Cortex of kidney (tissue), 1 donor: ENCODE measurements at places on chromosomes 13 and 19.

DNA sequence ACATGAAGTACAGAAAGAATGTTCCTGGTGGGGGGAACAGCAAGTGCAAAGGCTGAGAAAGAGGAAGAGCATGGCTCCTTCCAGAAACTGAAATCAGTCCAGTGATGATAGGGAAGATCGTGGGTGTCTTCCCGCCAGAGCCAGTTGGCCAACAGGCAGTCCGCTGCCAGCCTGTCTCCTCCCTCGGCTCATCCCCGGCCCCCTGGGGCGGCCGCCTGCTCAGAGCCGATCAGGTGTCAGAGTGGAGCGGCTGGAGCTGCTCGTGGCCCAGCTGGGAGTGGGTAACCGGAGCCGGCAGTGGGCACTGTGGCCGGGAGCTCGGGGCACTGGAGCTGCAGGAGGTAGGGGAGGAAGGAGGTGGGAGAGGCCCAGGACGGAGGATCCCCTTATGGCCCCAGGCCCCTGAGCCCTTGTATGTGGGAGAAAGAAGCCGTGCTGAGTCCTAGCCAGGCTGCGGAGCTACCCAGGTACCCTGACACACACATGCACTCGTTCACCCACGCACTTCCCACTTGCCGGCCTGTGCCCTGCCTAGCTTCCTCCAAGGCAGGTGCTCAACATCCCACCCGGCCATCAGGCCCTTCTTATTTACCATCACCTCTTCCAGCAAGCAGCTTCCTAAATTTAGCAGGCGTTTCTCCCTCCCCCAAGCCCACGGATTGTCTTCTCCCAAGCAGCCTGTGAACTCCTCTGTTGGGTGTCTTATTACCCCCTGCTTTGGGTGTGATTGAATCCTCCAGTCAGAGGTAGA, 1.7 kb downstream of the ANKRD24 start:
- DNase-seq: no peak

GRCh38 chr13:97429681-97430081, 4.3 kb upstream of the RAP2A start:
- no peak for DNase-seq

GRCh38 chr19:29836409-29836825, 24.6 kb downstream of the CCNE1 start:
- no peak for DNase-seq

- no peak for DNase-seq
Measured at GRCh38 chr13:47409778-47410177, 512.9 kb upstream of the HTR2A start.
